ENCODE measurements at places on chromosomes 11 and 22. TPM values are rescaled to one million over a fixed set of nuclear protein-coding genes. Genes with fewer than 3 reads are reported as not detected.

Gene C11orf52
- total RNA-seq, result not detected

Gene FJX1
- 17.2 TPM for total RNA-seq

Gene DTX4
- total RNA-seq, result 38.7 TPM

Gene ANO9
- total RNA-seq, result not detected

Gene TRIM29
- total RNA-seq, result 0.64 TPM

Gene ZDHHC13
- total RNA-seq, result 22.5 TPM

Gene C11orf97
- total RNA-seq, result not detected

Gene HOATZ
- total RNA-seq, result not detected

Gene SCUBE2
- 26.9 TPM for total RNA-seq

Gene GPR83
- 3.6 TPM for total RNA-seq

Gene SCN3B
- 58.1 TPM for total RNA-seq

Gene CENPM
- 12.2 TPM for total RNA-seq

Gene OR52H1
- 0.82 TPM for total RNA-seq

Gene TEF
- 6.3 TPM for total RNA-seq

Gene CDHR5
- total RNA-seq, result 0.45 TPM

Gene OR2D2
- 4.8 TPM for total RNA-seq

Gene KCNE3
- 1.5 TPM for total RNA-seq

Gene PIH1D2
- 3.4 TPM for total RNA-seq

Gene MYBPC3
- total RNA-seq, result 0.18 TPM

Gene PACSIN3
- total RNA-seq, result 2.5 TPM

Gene SNX19
- total RNA-seq, result 49.6 TPM

Gene NAV2
- total RNA-seq, result 18.3 TPM

Measured in cerebellum (tissue), 4 donors.